ENCODE measurements at places on chromosomes 1 and 21.

- DNase-seq = peak; percentile 17
Observed at GRCh38 chr1:152869808-152870419, 8.2 kb upstream of the SMCP start.

GRCh38 chr1:236147068-236147467 is 4.7 kb downstream of the GPR137B start:
- DNase-seq = no peak

GRCh38 chr1:213931836-213932235 is 55.9 kb upstream of the PROX1 start:
- no peak for DNase-seq

GRCh38 chr1:203410182-203410900 is 59.4 kb upstream of the FMOD start:
- DNase-seq = no peak

DNA sequence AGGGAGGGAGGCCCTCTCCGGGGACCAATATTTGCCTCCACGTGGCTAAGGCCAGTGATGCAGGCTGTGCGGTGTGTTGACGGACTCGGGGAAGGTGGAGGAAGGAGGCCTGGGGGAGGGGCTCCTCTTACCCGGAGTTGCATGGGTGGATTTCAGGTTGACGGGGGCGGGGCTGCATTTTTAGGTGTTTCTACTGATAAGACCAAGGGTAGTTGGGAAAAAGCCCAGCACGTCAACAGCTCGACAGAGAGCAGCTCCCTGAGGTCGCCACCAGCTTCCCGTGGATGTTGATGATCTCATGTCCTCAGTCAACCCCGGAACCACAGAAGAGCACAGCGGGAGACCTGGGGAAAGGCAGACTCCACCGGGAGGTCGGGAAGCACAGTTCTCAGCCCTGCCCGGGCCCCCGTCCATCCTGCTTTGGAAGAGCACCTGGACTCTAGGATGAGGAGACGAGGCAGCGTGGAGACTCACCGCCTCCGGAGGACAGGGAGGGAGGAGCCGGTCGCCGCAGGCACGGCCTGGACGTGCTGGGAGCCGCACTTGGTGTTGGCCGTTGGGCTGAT is 32.9 kb upstream of the COL6A1 start:
- DNase-seq = no peak

- DNase-seq = no peak
Observed at GRCh38 chr1:85611856-85612255, 31.3 kb downstream of the CCN1 start.

DNA sequence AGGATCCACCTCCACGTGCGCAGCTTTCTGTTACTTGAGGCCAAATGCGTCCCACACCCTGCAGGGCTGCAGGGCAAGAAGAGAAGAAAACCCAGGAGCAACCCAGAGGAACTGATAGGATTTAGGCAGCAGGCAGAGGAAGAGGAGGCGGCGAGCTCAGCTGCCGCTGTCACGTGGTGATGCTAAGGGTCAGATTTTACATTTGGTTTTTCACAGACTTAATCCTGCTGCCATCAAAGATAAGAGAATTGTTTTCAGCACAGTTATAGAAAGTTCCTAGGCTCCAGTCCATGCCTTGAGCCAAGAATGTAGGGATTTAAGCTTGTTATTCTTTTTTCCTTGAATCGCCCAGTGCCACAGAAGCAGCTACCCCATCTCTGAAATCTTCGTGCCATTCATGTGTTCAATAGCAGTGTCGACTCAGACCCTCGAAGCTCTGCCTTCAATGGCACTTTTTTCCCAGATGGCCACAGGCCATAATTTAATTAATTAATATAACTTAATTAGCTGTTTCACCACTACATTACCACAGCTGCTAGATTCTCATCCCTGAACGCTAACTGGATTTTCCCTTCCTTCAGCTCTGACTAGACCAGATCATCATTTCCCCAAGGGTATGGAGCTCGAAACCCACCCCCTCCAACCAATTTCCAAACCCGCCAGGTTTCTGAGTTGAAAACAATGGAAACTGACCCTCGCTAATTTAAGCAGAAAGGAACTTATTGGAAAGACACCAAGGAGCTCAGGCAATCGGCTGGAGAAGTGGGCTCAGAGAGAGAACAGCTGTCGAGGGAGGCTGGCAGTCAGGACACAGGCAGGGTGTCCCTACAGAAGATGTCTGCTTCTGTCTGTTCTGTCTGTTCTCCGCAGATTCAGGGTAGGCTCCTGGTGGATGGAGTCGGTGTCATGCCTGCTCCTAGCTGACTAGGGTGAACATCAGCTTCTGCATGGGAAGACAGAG is 36.2 kb downstream of the LDLRAP1 start:
- DNase-seq = no peak

DNA sequence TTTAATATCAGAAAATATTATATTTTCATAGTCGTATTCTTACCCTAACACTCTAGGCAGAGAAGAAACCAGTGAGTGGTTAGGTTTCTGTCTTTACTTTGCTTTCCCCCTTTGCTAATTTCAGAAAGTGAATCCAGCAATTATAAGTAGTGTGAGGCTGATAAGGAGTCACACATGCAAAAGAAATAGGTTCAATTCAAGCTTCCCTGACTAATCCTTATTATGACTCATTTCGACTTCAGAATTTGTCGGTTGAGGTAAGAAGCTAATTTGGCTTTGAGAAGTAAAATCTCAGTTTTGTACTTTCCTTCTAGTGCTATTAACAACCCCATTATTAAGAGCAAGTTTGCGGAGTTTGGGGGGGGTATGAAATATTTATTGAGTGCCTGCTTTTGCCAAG is 22.4 kb downstream of the ESRRG start:
- DNase-seq = no peak

DNA sequence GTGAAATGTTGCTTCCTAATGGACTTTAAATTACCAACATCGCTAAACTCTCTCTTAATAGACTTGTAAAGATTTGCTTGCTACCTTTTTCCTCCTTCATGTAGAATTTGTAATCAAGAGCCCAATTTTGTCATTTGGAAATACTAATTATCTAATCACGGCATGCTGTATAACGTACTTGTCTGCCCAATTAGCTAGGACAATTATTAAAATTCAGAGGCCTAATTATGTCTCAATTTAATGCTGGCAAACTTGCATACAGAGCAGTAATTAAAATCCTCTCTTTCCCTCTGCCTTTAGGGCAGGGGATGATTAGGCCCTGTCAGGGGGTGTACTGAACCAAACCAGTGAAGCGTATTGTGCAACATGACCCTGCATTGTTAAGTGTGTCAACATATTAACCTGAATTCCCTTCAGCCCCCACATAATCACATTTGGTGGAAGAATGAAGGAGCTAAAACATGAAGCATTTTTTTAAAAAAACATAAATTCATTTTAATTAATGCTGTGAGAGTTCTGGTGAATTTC is 137.4 kb upstream of the BARHL2 start:
- DNase-seq = no peak

DNA sequence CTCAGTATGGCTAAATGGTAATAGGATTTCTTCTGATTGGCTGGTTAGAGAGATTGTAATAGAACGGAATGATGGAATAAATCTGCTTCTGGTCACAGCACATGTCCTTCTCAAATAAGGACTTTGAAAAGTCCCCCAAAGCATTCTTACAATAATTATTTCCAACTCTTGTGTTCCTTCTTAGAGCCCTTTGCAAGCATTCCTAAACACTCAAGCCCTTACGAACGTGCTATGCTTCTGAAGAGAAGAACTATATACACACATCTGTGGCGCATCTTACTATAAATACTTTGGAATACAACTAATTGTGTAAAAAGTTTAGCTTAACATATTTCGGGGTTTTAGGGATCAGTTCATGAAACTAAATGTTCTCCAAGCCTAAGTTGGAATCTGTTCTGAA is 25.6 kb downstream of the CLIC4 start:
- DNase-seq = no peak

DNA sequence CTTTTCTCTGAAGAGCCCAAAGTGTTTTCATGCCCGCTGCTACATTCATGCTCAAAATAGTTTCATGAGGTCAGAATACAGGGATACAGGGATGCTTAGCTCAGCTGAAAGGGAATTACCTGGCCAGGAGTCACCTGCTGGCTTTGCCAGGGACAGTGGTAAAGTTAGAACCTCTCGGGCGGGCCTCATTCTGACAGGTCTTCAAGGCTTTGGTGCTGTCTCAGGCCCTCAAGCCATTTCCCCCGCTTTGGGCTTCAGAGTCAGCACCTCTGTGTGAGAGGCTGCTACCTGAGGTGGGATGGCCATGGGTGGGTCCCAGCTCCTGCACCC is 5.5 kb downstream of the RASSF5 start:
- DNase-seq = no peak
